Natural killer cell (primary cell): ENCODE measurements at places on chromosomes 5 and 9.
A peak's percentile ranks its signal among the peaks of the same experiment; 100 is the strongest.

DNA sequence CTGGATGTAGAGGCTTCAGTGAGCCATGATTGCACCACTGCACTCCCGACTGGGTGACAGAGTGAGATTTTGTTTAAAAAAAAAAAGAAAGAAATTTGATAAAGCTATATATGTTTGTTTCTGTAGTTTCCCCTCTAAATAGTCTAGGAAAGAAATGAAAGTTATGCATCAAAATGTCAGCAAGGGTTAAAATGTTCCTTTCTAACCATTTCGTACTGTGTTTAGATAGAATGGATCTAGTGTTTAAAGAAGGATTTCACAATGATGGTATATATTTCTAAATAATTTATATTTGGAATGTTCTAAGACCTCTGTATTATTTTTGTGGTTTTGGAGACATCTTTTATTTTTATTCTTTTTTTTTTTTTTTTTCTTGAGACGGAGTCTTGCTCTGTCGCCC lies 22.7 kb downstream of the TEK start:
- DNase-seq = no peak

- no peak for DNase-seq
Measured at GRCh38 chr9:673966-674526, 167.5 kb upstream of the DMRT1 start.

DNA sequence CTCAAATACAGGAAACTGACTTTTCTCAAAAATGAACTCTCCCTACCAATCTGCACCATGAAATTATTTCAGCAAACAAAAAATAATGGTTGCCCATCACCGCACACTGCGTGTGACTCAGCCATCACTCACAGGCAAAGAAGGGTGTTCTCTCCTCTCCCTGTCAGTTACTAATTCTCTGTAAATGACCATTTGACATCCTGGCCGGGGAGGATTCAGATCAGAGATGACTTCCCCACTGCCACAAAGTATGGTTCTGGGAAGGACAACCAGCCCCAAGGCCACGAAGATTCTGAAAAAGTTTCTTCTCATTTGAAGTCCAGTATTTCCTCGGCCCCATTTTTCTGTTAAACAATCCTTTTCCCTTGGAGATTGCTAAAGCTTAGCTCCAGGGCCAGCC lies 199.4 kb downstream of the AUH start:
- no peak for DNase-seq

DNA sequence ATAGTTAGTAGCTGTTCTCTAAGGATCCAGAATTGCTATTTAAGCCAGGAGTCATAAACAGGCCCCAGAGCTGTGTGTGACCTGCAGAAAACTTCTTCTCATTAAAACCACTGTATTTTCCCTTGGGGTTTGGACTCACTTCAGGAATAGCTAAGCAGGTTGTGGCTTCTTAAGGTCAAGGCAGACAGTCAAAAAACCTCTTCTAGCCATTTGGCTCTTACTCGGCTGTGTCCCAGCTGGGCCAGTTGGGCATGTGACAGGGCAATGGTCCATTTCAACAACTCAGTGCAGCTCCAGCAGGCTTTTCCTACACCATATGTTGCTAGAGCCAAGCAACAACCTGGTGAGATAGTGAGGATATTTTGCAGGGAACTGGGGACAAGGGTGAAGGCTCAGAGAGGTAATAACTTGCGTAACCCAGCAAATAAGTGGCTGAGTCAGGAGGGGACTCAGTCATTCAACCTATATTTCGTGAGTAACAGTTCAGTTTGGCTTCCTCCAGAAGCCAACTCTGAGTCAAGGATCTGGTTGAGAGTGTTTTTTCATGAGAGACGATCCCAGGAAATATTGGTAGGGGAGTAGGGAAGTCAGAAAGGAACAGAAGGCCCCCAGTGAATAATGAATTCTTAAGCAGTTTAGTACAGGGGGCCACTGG lies 115.4 kb upstream of the PPP2R2B start:
- DNase-seq = no peak

- no peak for DNase-seq
Measured at GRCh38 chr5:40754381-40755092, 1.2 kb downstream of the TTC33 start.

DNA sequence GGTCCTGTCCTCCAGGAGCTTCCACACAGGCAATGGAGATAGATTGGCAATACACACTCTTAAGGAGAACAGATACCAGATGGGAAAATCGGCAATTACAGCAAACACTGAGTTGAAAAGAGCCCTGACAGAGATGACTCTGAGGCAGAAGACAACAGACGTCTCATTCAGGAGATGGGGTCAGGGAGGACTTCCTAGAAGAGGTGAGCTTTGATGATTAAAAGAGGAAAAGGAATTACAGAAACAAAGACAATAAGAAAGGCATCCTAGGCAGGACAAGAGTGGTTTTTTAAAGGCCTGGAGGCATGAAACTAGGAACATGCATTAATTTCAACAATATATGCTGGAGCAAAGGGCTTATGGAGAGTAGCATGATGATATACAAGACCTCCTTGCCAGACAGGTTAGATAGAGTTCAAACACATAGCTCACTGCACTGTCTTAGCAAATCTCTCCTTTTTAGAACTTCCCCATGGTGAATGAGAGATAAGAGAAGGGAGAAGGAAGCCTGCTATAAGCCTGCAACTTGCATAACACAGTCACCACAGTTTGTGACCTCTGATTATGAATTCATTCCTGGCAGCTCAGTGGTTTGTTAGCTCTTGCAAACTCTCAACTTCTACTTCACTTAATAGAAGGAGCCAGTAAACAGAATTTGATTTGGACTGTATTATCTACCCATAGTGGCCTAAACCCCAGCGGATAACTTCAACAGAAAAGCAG lies 48.5 kb downstream of the SIL1 start:
- DNase-seq = no peak

GRCh38 chr9:132324425-132324824 lies 30.4 kb downstream of the SETX start:
- DNase-seq = no peak

DNA sequence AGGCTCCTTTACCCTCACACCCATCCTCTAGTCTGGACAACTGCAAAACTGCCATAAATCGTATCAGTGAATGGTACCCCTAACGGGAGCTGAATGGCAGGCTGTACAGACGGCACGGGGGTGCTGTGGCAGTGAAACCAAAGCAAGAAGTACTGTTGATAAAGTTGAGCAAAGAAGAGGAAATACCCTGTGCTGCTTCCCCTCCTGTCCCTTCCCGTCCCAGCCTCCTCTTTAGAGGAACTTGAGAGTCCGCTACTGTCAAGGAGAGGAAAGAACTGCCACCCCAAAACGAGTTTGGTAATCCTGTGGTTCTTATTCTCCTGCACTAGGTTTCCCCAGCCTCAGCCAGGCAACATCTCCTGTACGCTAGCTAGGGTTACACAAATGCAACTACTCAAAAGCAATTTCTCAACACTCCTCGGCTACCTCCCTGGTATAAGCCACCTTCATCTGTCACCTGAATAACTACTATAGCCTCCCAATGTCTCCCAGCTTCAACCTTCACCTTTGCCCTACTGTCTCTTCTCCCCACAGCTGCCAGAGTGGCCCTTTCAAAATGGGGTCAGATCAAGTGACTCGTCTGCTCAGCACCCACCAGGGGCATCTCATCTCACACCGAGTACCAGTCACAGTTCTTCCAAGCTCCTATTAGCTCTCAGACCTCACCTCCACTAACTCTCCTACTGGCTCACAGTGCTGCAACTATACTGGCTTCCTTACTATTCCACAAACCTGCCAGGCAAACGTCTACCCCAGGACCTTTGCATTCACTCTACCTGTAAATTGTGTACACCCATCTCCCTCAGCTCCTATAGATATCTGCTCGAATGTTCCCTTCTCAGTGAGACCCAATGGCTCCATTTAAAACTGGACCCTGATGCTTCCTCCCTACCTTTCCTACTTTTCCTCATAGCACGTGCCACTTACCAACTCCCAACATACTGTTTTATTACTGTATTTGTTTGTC lies 4.1 kb downstream of the GLRX start:
- DNase-seq = peak; percentile 60

- no peak for DNase-seq
Measured at GRCh38 chr5:160305319-160305718, 7.0 kb downstream of the CCNJL start.

DNA sequence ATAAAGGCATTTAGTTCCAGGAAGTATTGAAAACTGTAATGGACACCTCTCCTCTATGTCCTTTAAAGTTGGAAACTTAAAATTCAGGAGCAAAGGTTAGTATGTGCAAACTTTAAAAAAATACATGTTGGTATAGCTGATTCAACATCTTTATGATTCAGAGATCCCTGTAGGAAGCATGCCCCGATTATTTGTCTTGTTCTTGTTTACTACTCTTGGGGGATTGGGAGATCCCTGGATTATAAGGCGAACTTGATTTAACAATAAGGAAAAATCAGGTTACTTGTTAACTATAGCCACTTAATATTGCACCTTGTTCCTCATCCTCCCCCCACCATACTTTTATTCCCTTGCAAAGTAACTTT lies 1.7 kb downstream of the F2RL1 start:
- DNase-seq = no peak

DNA sequence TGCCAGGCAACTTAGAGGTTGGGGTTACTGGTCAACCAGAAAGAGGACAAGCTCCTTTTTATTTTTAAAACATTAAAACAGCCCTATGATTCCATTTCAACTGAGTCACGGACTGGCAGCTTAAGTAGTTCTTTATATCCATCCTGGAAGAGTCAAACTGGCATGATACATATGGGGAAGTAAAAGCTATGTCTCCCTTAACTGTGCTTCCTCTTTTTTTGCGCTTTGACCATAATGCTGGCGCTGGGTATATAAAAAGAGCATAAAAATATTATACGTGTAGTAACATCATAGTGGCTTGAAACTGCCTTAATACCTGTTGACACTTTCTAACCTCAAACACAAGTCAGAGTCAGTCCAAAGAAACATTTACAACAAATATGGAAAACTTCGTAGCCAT lies 274.4 kb downstream of the CSNK1G3 start:
- DNase-seq = no peak

GRCh38 chr9:12815888-12816287 lies 41.1 kb downstream of the LURAP1L start:
- no peak for DNase-seq

GRCh38 chr5:82911910-82912309 lies 165.3 kb downstream of the TMEM167A start:
- DNase-seq = no peak

GRCh38 chr5:80037366-80037765 lies 2.2 kb downstream of the THBS4 start:
- no peak for DNase-seq

GRCh38 chr5:147689426-147689825 lies 93.1 kb downstream of the JAKMIP2 start:
- DNase-seq = no peak

DNA sequence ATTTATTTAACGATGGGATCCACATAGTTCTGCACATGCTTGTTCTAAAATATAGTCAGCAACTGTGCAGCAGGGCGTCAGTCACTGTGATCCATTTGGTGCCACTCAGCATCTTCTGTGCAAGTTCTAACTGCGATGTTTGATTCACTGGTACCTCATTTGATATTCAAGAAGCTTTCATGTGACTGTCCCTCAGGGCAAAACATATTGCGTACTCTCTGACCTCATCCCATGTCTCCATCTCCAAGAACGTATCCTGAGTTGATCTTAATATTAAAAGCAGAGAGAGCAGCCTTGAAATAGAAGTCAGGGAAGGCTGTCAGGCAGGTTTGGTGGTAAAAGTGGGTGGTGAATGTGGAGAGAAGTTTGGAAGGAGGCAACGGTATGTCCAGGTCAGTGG lies 116.5 kb upstream of the ATP10B start:
- no peak for DNase-seq

- no peak for DNase-seq
Measured at GRCh38 chr5:151295791-151296477, 7.6 kb downstream of the SLC36A3 start.

DNA sequence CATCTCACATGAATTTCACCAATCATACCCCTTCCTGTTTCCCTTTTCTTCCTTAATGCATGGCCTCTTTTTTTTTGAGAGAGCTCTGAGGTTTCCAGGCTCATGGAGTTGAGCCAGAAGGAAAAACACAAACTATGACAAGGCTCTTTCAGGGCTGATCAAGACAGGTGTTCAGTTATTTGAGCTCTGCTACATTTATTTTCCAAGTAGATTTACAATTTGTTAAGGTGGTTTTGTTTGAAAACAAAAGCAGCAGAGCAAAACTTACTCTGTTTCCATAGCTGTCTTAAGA lies 62.4 kb upstream of the IL7R start:
- no peak for DNase-seq

- DNase-seq = no peak
Measured at GRCh38 chr5:89421035-89421434, 538.1 kb upstream of the MEF2C start.

DNA sequence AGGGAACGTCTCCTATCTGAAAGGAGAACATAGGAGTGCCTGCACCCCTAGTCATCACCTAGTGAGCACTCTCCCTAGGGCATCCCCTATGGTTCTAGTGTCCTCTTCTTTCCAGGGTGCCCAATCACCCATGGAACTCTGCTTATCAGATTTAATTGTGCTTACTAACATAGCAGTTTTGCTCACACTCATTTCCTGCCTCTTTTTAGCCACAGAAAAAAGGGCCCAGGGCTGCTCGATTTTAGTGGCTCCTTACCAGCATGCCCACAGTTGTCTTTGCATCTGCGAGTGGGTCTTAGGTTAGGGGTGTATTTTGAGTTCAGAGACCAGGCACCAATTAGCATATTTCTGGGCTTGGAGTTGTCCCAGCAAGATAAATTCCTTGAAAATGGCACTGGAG lies 1110.2 kb downstream of the TAF11L14 start:
- no peak for DNase-seq
